Activated naive CD4-positive, alpha-beta T cell treated with anti-CD3 and anti-CD28 coated beads for 36 hours (primary cell): ENCODE measurements at places on chromosomes 11 and 22. TPM values are rescaled to one million over a fixed set of nuclear protein-coding genes. Genes with fewer than 3 reads are reported as not detected.
A peak's percentile ranks its signal among the peaks of the same experiment; 100 is the strongest.

The LGR4 gene
- 0.19 TPM for total RNA-seq

The MISFA gene
- 0.67 TPM for total RNA-seq

The SOX10 gene
- not detected for total RNA-seq

The NAV2 gene
- total RNA-seq: 0.41 TPM

DNA sequence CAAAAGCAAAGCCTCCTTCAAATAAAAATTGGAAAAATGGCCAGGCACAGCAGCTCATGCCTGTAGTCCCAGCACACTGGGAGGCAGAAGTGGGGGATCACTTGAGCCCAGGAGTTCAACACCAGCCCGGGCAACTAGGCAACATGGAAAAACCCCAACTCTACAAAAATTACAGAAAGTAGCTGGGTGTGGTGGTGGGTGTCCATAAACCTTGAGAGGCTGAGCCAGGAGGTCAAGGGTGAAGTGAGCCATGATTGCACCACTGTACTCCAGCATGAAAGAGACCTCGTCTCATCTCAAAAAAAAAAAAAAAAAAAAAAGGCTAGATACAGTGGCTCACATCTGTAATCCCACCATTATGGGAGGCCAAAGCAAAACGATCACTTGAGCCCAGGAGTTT is 22.3 kb downstream of the DDX6 start:
- DNase-seq: no peak

GRCh38 chr22:31045900-31046538 is 35.1 kb upstream of the SMTN start:
- no peak for DNase-seq

GRCh38 chr22:28903080-28903479 is 19.7 kb downstream of the ZNRF3 start:
- DNase-seq: no peak

The C11orf65 gene
- total RNA-seq: 2.2 TPM

DNA sequence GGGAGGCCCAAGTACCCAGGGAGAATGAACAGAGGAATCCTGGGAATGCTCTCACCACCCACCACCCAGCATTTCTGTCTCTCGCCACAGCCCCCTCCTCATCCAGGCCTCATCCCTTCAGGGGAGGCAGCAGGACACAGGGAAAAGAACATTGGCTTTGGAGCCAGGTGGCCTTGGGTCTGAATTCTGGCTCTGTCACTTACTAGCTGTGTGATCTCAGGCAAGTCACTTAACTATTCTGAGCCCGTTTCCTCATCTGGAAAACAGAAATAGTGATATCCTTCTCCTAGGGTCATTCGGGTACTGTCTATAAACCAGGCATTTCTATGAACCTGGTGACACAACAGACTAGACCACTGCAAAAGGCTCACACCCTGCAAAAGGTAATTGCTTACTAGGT is 22.1 kb downstream of the CHRDL2 start:
- DNase-seq: no peak

The C1QTNF5 gene
- total RNA-seq: not detected

DNA sequence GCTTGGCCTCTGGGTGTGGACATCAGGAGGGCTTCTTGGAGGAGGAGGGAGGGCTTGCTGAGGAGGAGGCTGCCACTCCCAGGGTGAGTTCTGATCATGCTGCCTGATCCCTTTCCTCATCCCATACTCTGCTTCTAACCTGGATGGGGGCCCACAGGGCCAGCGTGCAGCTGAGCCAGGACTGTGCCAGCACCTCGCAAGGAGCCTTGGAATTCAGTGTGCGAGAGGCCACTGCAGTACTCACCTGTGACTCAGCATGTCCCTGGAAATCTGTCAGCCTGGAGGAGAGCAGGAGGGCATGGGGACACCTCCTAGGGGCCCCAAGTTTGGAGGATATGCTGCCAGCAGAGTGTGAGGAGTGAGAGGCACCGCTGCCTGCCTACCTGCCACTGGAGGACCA is 4.2 kb upstream of the GAB4 start:
- DNase-seq: no peak

The FADS3 gene
- 4.2 TPM for total RNA-seq

DNA sequence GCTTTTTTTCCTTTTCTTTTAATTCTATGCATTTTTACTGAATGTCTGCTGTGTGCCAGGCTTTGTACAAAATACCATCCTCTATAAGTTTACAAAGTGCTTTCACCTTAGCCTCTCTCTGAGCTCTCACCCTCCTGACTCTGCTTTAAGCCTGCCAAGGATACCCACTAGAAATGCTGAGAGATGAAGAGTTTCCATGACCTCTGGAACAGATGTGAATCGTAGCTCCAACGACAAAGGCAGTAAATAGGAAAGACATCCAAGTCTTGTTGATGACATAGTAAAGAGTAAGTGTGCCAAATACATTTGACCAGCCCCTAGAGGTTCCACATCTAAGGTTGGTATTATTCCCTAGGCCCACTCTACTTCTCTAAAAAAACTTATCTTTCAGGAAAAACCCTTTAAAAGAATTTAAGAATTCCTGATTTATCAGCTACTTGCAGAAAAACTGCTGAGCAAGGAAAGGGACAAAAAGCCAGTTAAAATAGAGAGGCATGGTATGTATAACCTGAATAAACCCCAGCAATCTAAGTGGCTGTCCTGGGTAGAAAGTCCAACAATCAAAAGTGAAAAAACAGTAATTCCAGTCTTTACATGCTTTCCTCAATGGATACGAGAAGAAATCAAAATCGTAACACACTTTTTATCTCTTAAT is 45.4 kb downstream of the GAB2 start:
- DNase-seq: no peak

DNA sequence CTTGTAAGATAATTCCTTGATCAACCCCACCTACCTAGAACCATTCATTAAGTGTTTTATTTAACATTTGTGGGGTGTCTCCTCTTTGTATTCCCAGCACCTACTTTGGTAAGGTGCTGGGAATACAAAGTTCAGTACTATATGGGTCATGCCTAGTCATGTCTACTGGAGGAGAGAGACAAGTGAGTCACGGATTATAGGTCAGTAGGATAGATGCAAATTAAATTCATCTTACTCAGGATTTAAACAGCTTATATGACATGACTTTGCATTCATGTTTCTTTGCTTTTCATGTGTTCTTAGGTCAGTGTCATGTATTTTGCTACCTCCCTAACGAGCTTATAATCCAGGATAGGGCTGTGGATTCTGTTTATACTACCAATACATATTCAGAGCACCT is 3.4 kb upstream of the FADS1 start:
- DNase-seq: no peak

DNA sequence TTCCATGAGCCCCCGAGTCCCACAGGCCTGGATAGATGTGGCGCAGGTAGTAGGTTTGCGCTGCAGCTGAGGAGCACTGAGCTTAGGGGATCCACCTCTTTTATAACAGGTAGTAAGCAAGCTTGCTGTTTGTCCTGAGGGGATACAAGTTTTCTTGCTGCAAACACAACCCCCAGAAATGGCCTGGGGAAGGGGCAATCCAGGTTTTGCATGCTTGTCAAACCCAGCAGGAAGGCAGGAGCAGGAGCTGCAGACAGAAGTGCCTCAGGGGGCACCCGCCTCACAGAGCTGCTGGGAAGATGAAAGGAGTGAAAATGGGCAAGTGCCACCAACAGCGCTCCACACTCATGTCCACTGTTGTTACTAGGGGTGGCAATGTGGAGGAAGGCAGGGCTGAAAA is 18.5 kb downstream of the APOL5 start:
- DNase-seq: no peak

The UPK2 gene
- 0.25 TPM for total RNA-seq

The PATE4 gene
- total RNA-seq: not detected

GRCh38 chr11:81869351-81870065 is 864.2 kb downstream of the FAM181B start:
- DNase-seq: peak; percentile 99
